ENCODE measurements at places on chromosomes 3 and 15.

- no peak for DNase-seq
These were observed 12.6 kb downstream of the BFSP2 start for GRCh38 chr3:133412183-133413132.

- DNase-seq = no peak
These were observed 57.0 kb upstream of the MCTP2 start for GRCh38 chr15:94174399-94174802.

DNA sequence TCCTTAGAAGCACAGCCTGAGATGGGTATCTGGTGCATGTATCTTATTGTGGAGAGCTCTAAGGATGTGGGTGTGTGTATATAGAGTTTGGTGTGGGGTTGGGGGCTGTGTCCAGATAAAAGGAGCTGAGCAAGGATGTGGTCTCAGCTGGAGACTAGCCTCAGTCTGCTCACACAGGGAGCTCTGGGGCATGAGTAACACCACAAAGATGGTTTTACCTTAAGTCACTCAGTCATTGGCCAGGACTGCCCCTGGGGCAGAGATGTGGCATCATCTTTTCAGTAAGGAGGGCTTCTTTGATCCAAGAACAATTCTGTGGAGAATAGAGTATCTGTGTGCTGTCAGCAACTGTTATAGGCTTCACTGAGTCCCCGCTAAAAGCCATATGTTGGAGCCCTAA lies 163.4 kb upstream of the NUDT16 start:
- DNase-seq = no peak

DNA sequence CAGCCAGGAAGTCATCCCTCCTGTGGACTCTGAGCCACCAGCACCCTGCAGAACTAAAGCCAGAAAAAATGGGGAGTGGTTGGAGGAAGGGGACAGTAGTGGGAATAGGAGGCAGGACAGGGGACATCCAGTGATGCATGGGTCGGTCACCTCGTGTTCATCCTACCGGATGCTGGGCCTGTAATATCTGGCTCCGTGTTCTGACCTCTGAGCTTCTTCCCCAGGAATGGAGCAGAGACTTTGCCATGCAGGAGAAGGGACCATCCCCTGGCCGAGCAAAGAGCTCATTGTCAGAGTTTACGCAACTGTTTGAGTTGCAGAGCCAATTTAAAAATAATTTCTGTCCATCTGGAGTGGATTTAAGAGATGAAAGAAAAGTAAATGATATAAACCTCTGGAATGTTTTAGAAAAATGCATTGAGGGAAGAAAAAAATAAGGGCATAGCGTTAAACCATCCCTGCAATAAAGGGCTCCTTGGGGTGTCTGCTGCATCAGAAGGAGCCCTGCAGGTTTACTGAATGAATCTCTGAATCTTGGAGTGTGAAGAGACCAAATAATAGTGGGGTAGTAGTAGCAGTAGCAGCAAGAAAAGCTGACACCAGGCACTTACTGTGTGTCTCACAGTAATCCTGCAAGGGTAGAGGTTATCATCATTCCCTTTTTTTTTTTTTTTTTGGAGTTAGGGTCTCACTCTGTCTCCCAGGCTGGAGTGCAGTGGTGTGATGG lies 70.9 kb downstream of the AAGAB start:
- DNase-seq = no peak

DNA sequence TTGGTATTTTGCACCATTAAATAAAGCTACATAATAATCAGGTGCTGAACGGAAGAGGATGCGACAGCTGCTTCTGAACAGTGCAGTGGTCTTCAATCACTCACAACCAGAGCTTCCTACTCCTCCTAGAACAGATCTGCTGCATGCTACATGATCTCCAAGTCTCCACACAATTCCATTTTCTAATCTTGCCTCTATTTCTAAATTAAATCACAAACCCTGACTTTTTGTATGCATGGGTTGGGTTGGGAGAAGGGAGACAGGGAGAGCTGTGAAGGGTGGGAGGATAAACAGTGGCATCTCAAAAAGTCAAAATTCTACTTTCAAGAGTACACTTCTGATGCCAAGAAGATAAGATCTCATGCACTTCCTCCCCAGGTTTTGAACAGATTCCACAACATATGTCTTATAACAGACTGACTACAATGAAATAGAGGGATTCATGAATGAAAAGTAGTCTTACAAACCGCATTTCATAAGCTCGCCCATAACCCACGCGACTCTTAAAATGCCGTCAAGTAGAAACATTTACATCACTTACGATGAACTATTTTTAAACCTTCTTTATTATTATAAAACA lies 57.2 kb downstream of the CHSY1 start:
- no peak for DNase-seq

DNA sequence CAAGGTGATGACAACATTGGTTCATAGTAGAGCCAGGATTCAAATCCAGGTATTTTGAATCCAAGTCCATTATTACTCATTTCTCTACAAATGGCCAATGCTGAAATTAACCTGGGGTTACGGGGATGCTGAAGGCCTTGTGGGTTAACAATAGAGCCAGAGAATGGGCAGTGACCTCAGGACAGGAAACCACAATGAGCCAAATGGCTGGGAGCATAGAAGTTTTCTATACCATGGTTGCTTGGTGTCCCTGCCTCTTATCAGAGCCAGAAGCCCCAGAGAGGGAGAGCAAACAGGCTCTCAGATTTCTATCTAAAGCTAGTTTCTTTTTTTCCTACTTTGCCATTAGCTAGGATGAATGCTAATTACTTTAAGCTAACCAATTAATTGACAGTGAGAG lies 82.3 kb downstream of the TNIK start:
- no peak for DNase-seq
